Gastroesophageal sphincter (tissue), 4 donors: ENCODE measurements at places on chromosomes 12 and 14.

DNA sequence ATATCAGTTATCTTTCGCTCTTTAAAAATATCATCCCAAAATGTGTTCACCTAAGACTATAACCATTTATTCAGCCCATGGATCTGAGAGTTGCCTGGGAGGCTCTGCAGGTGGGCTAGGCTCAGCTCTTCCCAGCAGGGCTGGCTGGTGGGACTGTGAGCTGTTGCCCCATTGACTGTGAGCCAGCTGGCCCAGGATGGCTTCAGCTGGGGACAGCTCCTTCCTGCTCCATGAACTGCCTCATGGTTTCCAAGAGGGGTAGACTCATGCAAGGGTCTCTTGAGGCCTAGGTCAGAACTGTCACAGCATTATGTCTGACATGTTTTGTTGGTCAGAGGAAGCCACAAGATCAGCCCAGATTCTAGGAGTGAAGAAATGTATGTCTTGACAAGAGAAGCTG is 114.1 kb upstream of the E2F7 start:
- ATAC-seq: no peak

DNA sequence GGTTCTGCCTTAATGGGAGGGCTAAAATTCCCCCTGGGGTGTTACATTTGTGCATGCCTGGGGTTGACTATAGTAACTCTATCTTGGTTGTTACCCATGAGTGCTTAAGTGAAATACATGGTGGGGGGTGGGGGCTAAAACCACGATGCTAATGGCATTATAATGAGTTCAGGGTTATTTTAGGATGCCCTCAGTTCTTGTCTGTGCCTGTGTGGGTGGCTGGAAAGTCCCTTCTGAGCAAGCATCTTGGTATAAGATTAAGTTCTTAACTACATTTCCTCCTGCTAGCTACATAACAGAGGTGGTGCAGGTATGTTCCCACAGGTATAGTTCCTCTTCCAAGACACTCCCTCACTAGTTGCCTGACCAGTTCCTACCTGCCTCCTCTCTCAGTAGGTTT is 822.3 kb downstream of the LRFN5 start:
- ATAC-seq: no peak

- ATAC-seq: peak; percentile 48
Measured at GRCh38 chr14:89137526-89138163, 279.4 kb downstream of the FOXN3 start.

GRCh38 chr14:71933001-71933587 is 865 bp downstream of the RGS6 start:
- ATAC-seq: no peak
